M059J (cell line): ENCODE measurements at places on chromosomes 5 and 9.
A peak's percentile ranks its signal among the peaks of the same experiment; 100 is the strongest.

GRCh38 chr5:42772265-42772993, 15.8 kb downstream of the CCDC152 start:
- no peak for DNase-seq

DNA sequence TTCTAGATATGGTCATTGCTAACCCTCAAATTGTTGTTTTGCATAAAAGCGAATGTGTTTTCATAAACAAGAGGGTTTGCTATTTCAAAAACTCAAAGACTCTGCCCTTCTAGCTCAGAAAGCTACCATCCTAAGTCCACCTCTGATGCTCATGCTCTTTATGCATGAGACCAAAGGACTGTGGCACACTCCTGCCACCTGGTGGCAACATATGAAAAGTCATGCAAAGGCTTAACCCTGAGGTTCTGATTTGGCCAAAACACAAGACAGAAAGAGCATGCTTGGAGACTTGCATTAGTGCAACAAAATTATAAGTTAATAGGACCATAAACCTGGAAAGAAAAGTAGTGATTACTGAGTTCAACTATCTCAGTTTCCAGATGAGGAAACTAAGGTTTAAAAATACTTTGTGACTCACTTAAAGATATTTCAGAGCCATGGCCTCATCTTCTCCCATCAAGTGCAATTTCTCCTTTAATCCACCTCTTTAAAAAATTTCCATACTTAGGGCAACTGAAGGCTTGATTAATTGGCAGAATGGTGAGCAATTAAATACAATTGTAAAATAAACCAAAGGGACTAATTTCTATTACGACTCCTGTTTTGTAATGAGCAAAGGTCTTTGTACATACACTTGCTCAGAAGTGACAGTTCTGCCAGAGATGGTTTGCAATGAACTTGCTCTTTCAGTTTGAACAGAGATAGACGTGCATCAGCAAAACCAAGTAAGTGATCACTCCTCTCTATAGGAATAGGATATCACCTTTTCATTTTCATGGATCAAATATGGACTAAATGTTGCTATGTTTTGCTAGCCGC, 110.7 kb upstream of the RAD23B start:
- DNase-seq: peak; percentile 75

GRCh38 chr5:107389775-107390148, 281.0 kb downstream of the EFNA5 start:
- no peak for DNase-seq

DNA sequence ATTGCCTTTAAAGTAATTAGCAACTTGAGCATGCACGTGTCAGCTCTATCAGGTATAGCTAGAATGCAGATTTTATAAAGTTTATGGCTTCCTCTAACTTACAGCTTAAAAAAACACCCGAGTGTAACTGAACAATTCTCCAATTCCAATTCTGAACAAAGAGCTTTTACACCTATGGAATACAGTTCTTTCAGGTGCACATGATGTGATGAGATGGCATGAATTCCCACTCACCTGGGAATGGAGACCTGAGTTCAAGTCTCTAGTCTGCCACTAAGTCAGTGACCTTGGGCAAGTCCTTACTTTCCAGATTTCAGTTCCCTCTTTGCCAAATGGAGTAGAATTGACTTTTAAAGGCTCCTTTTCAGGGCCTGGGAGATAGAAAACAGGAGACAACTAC, 1.8 kb downstream of the ZFAND5 start:
- DNase-seq: peak; percentile 9
